ENCODE measurements at places on chromosomes 16 and 17.

GRCh38 chr17:18258356-18259038, at the start of gene FLII:
FLII (minus strand) TSS chr17:18258738; CDS start chr17:18258690, 48 bp downstream.
- DNase-seq, result peak; percentile 65

- no peak for DNase-seq
Measured at GRCh38 chr16:89071686-89072547, 21.7 kb upstream of the ACSF3 start.

DNA sequence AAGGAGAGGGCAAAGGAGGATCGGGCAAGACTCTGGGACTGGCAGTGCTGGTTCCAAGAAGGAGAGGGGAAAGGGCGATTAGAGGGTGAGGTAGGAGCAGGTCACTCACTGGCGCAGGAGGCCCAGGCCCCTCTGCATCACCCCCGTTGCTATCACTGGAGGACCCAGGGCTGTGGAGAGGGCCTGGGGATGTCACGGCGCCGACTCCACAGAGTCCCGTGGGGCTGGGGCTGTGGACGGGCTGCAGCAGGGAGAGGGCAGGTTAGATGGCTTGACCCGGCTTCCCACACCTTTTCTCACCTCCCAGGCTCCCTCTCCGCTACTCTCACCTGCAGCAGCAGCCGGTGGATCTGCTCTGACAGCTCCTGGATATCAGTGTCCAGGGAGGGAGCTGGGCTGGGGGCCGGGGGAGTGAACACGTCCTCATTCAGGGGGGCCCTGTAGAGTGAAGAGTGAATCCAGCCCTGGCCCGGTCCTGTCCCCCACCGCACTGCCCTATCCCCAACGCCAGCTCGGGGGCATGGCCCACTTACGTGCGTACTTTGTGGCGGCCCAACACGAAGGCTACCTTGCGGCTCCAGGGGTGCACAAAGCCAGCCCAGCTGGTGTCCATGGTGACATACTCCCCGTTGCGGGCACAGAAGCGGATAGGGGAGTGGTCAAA, 4.9 kb downstream of the PER1 start:
- no peak for DNase-seq

GRCh38 chr17:45388604-45389325, 43.9 kb downstream of the ARHGAP27 start:
- DNase-seq, result no peak

DNA sequence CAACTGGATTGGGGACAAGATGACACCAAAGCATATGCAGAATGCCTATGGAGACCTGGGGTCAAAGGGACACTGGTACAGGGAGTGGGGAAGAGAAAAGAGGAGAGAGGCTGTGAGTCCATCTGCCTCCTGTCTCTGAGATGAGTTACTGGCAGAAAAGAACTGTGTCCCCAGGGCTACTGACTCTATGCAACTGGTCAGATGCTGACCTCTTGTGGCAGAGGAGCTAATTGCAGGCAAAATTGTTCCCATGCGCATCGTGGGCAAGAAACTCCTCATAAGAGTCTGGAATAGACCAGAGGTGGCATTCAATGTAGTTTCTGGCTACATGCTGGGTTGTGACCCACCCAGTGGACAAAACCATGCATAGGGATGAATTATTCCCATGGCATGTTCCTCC, 26.1 kb upstream of the MLKL start:
- DNase-seq, result no peak

DNA sequence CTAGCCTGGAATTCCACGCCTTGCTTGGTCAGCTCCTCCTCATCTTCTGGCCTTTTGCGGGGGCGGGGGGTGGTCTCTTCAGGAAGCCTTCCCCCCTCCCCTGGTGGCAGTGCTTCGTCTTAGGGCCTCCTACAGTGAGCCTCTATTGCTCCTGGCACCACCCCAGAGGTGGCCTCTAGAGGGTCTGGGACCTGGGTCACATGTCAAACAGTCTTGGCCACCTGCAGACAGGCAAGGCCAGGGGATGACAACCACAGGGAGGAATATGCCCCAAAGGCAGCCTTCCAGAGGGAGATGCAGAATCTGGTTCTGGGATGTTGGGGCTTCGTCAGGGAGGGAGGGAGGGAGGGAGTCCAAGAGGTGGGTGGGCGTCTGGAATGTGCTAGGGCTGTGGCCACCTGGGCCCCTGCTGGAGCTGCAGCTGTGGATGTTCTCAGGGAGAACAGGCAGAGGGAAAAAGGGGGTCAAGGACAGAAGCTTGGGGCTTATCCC, 50.6 kb downstream of the SMPD3 start:
- DNase-seq, result no peak

- DNase-seq, result peak; percentile 13
Measured at GRCh38 chr17:888998-889441, 90.6 kb downstream of the NXN start.

GRCh38 chr17:31491376-31492131, 100.1 kb downstream of the RAB11FIP4 start:
- DNase-seq, result no peak

GRCh38 chr16:48503779-48504178, 106.2 kb downstream of the N4BP1 start:
- no peak for DNase-seq

- DNase-seq, result no peak
Measured at GRCh38 chr17:63645775-63646487, 23.7 kb downstream of the MAP3K3 start.

- DNase-seq, result peak; percentile 1
Measured at GRCh38 chr17:16922386-16923096, 49.4 kb downstream of the TNFRSF13B start.

- DNase-seq, result peak; percentile 86
Measured at GRCh38 chr17:64020056-64020766, at the start of gene ICAM2. ICAM2 (minus strand) TSS chr17:64020633; CDS start chr17:64006691, 13,942 bp downstream.

- DNase-seq, result no peak
Measured at GRCh38 chr17:79515646-79516571, 94.9 kb downstream of the RBFOX3 start.

DNA sequence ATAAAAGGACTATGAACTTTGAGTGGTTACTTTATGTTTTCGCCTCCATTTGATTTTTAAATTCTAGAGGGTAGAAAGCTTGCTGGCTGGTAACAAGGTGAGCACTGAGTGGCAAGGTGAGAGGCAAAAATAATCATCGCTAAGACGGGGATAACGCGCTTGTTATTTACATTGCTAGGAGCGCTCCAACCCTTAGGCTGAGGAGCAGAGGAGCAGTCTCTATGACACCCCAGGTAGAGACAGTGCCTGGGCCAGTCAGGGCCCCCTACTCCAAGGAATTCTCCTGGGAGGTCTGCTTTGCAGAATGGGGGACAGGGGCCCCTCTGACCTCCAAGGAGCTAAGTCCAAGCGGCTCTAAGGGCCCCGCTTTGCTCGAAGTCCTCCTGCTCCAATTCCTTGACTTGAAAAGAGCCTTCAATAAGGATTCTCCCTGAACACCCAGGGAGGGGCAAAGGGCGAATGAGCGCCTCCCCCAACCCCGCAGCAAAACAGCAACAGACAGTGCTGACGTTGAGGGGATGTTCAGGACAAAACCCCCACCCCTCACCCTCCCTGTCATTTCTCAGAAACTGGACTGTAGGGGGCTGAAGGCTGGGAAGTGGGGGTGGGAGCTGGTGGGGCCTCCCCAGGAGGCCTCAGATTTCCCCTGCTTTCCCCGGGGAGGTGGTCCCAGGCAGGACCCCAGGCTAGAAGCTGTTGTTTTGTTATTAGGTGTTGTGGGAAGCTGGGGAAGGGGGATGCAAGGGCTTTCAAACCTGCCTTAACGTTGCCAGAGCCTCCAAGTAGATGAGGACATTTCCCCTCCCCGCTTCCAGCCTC, 10.2 kb upstream of the FOXF1 start:
- DNase-seq, result no peak

DNA sequence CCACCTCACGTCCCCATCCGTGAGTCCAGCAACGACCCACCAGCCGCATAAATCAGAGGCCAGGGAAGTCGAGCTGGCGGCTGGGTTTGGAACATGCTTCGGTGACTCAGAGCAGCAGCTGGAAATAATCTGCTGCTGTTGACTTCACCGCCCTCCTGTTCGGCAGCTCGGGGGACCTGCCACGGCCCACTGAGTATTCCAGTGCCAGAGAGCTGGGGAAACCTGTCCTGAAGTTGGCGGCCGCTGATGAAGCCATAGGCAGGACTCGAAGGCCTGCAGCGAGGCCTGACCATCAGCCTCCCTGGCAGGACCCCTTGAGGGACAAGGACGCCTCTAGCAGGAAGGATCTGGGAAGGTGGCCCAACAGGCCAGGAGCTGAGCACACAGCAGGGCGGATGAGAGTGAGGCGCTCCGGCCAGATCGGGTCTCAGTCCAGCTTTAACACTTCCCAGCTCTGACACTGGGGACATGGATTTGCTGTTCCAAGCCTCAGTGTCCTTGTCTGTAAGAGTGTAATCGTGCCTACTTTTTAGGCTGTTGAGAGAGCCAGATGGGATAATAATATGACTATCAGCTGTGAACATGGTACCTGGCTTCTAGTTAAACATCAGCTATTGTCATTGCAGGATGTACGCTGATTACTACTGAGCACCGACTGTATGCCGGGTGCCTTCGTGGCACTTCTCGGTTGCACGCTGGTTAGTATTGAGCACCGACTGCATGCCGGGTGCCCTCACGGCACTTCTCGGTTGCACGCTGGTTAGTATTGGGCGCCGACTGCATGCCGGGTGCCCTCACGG, 50.4 kb upstream of the CIBAR2 start:
- no peak for DNase-seq

All from activated naive CD4-positive, alpha-beta T cell treated with Interleukin-2 at 50 U/mL for 16 hours (primary cell).